ENCODE measurements at places on chromosomes 2 and 18.

DNA sequence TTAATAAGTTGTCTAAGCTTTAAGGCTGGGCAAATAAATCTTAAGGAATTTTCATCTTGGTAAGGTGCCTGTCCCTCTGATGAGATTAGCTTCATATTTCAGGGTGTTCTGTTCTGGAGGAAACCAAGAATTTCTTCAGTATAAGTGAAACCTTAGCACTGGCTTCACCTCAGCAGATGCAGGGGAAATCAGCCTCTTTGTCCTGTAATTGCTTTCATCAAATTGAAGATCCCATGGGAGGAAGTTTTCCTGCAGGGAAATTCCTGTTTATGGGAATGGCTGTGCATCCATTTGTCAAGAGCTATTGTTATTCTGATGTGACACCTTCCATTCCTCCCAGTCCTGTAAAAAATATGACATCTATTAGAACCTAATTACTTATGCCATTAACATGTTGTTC, 174.5 kb downstream of the PTPRM start:
- DNase-seq = no peak

GRCh38 chr2:27262379-27263286, at the start of gene SLC30A3:
Gene SLC30A3 (minus strand): TSS chr2:27263047. CDS start chr2:27262906, 141 bp downstream.
- DNase-seq = no peak

DNA sequence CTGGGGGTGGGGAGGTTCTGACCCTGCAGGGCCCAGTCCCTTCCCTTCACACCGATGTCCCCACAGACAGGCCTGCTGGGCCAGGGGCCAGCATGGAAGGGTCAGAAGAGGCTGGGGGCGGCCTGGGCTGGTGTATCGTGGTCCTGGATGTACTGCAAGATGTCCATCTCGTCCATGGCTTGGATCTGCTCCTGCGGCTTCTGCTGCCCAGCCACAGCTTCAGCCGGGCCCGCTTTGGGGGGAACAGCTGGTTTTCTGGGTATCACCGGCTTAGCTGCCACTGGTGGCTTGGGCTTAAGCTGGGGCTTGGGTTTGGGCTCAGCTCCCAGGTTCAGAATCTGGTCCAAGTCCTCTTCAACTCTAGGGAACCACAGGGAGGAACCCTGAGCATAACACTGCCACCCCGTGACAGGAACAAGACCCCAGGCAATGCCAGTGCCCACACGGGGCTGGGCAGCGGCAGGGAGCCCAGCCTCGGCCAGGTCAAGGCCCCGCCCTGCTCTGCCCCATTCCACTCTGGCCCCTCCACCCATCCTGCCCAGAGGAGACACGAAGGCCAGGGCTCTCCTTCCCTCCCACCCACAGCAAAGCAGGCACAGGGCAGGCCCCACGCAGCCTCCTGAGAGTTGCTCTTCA, 31.9 kb downstream of the HS1BP3 start:
- no peak for DNase-seq

GRCh38 chr2:68512326-68512725, 44.9 kb downstream of the APLF start:
- DNase-seq = no peak

DNA sequence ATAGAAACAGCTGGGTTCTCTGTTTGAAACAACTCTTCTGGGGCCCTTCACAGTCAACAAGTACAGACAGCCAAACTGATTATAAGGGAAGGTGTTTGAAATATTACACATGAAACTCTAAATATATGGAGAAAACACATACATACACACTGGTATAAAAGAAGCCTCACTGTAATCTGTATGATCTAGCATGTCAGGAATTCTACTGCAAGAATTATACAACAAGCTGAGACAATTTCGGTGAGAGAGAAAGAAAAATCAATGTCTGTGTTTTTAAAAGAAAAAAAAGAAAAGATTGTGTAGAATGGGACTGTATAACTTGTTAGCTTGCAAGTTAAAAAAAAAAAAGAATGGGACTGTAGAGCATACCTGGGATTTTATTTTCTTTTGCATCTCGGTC, 26.3 kb downstream of the IRS1 start:
- DNase-seq = no peak

GRCh38 chr18:74141667-74142066, 6.0 kb downstream of the FBXO15 start:
- DNase-seq = no peak

DNA sequence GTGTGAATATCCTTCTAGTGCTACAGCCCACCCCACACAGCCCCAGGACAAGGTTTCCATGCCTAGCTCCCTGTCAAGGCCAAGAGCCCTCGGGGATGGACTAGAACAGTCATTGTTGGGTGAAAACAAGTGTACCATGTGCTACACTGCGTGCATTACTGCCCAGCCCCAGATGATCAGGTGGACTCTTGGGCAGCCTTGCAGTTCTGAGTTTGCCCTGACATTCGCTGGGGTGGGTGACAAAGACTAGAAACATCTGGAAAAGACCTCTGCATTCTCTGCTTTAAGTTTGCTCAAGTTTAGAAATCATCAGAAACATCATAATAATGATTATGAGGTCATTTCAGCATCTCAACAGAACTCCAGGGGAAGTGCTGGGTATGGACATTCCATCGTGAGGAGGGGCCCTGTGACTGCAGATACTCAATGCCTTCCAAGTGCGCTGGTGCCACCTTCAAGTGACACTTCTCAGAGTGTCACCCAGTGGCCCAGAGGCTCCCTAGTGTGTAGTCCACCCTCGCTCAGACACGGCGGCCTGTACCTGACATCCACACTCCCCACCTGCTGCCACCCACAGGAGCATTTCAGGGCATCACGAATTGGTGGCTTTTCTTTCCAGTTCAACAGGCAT, 5.3 kb upstream of the PXDN start:
- DNase-seq = no peak

DNA sequence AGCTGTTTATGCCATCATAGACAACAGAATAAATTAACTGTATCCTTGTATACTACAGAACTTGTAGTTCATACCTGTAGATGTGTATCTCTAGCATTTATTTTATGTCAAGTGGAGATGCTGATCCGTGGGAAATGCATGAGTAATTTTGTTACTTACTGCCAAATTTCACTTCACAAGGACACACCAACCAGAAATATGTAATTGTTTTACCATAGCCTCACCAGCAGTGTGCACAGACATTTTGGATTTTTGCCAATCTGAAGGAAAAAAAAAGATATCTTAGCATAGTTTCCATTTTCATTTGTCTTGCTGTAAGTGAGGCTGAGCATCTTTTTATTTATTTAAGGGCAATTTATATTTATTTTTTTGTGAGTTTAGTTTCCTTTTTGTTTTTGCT, 265.1 kb upstream of the OSR1 start:
- DNase-seq = no peak

DNA sequence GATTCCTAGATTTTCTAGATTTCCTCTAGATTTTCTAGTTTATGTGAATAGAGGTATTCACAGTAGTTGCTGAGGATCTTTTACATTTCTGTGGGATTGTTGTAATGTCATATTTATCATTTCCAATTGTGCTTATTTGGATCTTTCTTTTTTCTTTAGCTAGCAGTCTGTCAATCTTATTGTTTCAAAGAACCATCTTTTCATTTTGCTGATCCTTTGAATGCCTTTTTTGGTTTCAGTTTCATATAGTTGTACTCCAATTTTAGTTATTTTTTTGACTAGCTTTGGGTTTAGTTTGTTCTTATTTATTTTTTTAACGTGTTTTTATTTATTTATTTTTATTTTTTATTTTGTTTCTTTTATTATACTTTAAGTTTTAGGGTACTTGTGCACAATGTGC, 24.5 kb downstream of the CLIP4 start:
- DNase-seq = no peak

DNA sequence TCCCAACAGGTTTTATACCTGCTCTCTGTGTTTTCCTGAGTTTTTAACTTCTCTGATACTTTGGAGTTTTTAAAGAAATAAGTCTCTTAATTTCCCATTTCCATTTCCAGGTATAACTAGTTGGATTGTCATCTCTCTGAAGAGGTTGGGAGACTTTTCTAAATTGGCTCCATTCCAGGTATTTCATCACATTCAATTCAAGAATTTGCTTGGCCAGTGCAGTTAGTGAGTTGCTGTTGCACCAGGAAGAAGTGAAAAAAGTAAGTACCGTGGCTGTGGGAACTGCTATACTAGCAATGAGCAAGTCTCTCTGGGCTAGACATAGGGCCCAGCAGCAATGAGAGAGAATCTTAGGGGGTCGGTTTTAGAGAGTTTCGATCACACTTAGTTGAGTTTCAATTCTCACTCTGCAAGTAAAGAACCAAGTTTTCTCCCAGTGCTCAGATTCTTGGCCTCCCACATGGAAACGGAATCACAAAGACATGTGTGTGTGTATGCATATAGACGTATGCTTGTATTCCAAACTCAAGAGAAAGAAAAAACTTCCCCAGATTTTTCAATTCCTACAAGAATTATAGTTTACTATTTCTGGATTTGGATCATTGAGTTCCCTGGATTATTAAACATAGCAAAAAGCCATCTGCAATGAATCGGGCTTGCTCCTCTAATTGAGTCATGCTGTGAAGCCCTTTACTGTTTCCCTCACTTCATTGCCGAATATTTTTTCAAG, 894.4 kb downstream of the BCL11A start:
- no peak for DNase-seq

DNA sequence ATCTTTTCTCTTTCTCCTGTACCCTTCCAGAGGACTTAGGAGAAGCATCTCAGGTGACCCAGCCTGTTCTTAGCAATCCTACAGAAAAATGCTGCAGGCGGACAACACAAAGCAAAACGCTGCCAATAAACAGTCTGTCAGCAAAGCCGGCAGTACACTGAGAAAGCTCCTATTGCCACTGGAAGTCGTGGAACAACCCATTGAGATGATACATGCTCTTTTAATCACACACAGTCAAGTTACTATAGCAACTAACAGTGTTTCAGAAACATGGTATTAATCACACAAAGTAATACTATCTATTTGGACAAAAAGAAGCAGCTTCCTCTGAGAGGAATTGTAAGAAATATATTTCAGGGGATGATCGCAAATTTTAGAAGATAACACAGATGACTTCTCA, 10.5 kb downstream of the CTLA4 start:
- DNase-seq = no peak

- peak; percentile 50 for DNase-seq
Observed at GRCh38 chr2:212227755-212228154, 310.8 kb downstream of the ERBB4 start.

GRCh38 chr2:102735416-102736109, 26.3 kb upstream of the TMEM182 start:
- peak; percentile 3 for DNase-seq

- DNase-seq = no peak
Observed at GRCh38 chr2:223782629-223783028, 54.8 kb downstream of the AP1S3 start.

DNA sequence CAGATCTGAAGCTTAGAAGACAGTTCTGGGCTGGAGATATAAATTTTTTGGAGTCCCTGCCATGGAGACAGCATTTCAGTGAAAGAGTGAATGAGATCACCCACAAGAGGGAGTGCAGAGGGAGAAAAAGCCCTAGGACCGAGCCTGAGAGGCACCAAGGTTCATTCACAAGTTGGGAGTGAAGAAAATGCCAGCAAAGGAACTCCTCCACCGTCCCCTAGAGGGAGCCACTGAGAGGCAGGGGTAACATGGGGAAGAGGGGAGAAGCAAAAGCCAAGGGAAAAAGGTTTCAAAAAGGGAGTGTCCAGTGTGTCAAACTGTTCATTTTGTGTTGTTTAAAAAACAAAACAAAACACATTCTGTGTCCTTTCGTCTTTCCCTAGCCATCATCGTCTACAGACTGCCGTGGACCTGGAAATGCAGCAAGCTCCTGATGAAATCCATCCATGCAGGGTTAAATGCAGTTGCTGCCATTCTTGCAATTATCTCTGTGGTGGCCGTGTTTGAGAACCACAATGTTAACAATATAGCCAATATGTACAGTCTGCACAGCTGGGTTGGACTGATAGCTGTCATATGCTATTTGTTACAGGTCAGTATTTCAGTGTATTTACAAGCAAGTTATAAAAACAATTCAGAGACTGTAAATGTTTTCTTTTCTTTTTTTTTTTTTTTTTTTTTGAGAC, 19.1 kb downstream of the CYBRD1 start:
- no peak for DNase-seq

DNA sequence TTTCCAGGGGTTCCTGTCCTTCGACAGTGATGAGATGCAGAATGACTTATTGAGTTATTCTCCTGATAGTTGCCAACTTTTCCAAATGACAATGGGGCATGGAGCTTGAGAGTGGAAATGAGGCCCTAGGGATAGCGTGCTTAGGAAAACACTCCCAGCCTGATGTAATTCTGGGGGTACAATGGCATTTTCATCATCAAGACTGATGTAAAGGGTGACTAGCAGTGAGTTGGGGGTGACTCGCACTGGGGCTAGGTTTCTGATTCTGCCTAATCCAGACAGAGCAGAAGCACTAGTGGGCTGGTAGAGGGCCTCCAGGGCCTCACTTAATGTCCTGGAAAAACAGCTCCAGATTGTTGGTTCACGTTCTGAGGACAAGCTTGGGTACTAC, 34.0 kb upstream of the IL37 start:
- no peak for DNase-seq

- DNase-seq = no peak
Observed at GRCh38 chr2:61775956-61776570, 77.8 kb downstream of the FAM161A start.

GRCh38 chr2:119592436-119592835, 48.2 kb downstream of the CFAP221 start:
- DNase-seq = no peak

DNA sequence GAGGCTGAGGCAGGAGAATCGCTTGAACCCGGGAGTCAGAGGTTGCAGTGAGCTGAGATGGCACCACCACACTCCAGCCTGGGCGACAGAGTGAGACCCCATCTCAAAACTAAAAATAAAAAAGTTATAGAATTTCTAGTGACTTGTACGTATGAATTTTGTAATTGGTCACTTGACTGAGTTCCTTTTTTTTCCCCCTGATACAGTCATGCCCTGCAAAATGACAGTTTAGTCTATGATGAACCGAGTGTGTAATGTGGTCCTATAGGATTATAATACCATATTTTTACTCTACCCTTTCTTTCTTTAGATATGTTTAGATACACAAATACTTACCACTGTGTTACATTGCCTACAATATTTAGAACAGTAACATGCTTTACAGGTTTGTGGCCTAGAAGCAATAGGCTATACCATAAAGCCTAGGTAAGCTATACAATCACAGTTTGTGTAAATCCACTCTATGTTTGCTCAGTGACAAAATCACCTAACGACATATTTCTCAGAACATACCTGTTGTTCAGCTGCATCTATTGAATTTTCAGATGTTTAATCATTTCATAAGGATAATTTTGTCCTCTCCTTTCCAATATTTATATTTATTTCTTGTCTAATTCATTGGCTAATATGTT, 25.4 kb downstream of the SOCS6 start:
- DNase-seq = no peak

DNA sequence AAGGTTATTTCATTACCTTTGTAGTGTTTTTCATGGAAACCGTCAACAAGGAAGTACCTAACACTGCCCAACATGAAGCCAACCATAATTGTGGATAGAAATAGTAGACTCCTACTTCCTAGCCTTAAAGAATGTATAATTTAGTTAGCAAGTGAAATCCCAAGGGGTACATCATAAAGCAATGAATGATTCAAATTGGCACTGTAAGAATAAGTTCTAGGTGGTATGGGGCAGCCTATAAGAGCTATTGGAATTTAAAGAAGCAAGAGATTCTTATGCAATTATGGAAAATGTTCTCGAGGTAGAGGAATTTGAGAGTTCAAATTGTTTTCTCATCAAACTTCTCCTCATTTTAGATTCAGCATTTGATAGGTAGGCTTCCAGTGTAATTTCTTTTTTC, 157.9 kb downstream of the FMNL2 start:
- DNase-seq = no peak

GRCh38 chr2:239033801-239034560, 186.1 kb downstream of the TWIST2 start:
- DNase-seq = no peak

Measured in NCI-H446 (cell line).